Central memory CD4-positive, alpha-beta T cell (primary cell): ENCODE measurements at places on chromosomes 7 and 10.

GRCh38 chr7:6375348-6376101 lies 72.2 kb downstream of the DAGLB start:
- DNase-seq, result peak; percentile 39

DNA sequence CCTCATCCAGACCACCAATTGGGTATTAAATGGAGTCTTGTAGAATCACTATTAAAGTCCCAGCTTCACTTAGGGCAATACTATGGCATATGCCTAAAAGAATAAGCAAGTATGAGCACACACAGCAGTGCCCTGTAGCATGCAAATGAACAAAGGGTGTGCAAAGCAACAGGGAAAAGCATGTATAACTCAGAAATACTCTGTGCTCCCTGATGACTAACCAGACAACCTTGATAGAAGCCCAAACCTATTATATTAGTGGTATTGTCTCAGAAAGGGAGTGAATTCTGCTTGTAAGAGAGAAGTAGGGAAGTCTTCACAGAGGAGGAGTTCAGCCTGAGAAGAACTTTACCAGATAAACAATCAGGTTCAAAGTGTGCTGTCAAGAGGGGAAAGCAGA lies 131.2 kb downstream of the DGKI start:
- DNase-seq, result no peak

DNA sequence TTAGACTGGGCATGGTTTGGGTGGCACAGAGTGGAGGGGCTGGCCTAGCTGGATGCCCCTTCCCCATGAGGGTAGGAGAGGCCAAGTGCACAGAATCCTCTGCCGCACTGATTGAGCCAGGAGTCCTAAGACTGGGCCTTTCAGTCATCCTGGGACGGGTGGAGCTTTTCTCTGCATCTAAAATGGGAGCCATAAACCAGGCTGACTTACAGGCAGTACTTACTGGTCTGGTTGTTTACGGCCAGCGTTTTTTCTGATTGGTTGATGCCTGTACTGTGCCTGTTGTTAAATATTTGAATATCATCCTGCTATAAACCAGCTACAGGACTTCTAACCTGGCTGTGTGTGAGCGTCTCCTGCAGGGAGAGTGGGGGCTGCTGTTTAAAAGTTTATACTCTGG lies 107.8 kb downstream of the CDH23 start:
- no peak for DNase-seq

DNA sequence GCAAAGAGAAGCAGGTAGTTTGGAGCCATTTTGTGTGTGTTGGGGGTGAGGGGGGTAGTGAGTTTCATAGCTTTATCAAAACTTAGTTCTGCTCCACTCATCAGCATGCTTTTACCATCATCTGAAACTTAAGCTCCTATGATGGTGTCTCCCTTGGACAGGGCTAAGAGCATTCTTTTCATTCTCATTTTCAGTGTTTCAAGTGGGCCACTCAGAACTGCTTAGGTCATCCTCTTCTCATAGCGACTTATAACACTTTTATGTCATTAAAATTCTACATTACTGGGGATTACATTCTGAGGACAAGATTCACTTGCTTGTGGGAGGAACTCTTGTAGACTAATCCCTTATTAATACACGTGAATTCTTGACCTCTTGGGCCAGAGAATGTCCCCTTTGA lies 649.4 kb downstream of the SUGCT start:
- no peak for DNase-seq

DNA sequence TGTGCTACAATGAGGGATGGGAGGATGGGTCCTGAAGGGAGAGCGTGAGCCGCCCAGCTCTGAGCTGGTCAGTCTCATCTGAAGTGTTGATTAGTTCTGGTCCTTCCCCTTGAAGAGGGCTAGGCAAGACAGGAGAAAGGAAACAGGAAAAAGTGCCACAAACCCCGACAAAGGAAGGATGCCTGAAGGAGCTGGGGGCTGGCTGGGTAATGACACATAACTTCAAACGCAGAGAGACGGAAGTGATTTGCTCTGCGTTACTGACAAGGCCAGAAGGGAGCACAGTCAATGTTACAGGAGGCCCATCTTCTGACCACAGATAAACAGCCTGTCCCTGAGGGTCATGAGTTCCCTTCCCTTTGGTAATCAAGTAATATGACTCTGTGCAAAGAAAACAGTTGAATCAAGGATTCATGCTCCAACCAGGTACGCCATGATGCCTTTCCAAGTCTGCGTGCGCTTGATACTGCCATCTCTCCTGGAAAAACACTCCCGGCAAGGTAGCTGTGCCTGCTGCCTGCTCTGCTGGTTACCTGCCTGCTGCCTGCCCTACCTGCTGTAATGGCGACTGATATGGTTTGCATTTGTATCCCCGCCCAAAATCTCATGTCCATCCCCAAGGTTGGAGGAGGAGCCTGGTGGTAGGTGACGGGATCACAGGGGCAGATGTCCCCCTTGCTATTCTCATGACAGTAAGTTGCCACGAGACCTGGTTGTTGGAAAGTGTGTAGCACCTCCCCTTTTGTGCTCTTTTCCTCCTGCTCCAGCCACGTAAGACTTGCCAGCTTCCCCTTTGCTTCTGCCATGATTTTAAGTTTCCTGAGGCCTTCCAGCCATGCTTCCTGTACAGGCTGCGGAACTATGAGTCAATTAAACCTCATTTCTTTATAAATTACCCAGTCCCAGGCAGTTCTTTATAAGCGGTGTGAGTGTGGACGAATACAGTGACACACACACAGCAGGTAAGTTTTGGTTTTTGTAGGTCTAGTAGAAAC lies 57.9 kb downstream of the GRB10 start:
- no peak for DNase-seq

DNA sequence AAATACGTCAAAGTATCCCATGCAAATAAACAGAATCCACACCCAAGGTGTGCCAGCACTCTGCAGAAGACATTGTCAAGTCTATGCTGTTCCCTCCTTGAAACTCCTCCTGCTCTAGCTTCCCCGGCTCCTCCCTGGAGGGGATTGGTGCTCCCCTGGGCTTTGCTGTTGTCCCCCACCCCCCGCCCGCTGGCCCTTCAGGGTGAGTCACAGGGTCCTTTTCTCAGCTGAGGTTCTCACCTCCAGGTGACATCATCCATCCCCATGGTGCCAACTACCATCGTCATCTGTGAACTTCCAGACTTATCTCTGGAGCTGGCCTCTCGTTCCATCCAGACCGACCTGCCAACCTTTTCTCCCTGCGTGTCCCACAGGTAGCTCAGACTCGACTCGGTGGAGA lies 77.0 kb downstream of the ITIH5 start:
- no peak for DNase-seq

DNA sequence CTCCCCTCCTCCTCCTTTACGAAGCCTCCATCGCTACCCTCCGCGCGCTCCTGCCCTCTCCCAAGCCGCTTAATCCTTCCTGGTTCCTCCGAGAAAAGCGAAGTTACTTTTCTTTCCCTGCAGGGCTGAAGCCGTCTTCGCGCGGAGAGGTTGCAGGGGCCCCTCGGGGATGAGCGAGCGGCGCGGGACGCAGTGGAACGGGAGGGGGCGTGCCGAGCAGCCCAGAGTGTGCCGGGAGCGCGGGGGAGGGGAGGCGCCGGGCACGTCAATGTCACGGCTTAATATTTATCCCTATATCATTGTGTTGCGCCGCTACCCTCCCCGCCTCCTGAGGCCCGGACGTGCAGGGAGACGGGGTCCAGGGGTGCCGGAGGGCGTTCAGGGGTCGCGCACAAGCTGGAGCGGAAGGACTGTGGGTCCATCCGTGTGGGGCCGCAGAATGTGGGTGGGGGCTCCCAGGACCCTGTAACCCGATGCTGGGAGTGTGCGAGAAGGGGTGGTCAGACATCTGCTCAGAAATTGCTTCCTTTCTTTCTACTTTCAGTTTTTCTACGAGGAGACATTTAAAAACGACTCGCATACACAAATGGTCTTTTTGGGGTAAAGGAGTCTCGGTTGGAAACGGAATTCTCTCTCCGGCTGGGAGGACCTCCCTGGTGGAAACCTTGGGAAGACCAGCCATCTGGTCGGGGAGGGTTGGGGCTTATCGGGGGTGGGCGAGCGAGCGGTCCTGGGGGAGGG lies 2.4 kb downstream of the CDK6 start:
- DNase-seq, result peak; percentile 68

DNA sequence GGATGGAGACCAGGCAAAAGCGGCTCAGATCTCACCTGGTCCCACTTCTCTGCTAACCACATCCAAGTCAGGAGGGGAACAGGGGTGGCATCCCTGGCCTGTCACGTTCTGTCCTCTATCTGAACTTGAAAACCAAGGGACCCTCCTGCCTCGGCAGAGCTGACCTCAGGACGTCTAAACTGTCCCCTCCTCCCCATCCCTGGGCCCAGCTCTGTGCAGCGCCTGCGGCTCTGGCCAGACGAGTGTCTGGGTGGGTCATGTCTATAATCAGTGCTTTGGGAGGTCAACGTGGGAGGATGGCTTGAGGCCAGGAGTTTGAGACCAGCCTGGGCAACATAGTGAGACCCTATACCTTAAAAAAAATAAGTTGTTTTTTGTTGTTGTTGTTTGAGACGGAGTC lies 70.0 kb upstream of the ZNF479 start:
- no peak for DNase-seq

GRCh38 chr7:143974459-143974858 lies 19.8 kb downstream of the OR2F1 start:
- no peak for DNase-seq

DNA sequence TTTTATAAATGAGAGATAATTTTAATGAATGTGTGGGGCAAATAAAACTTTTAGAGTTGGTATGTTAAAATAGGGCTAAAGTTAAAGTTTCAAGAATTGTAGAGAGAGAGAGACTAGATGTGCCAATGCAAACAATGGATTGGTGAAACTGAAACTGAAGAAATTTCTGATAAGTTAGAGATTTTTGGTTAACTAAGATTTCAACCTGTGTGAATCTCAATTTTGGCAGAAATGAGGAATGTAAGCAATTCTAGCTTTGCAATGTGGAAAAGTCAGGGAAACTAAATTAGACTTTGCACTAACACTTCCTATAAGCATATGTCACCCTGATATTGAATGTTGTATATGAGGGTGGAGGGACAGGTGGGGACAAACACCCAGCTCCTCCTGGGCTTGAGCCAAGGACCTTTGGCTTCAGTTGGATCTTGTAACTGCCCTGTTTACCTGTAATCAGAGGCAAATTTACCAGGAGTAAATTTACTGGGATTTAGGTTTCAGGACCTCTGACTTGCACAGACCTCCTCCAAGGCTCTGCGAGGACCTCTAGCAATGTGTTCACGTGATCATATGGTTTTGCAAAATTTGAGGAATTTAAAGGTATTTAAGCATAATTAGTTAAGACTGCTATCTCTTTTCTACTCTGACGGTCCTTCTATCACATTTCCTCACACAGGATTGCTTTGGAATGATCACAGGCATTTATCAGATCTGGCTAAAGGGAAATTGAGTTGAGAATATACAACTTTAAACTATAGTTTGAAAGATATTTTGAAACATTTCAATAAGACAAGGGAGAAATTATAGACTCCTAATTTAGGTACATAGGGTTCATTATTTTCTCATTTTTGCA lies 33.1 kb upstream of the RPA3 start:
- DNase-seq, result no peak
